Posterior vena cava (tissue), 2 donors: ENCODE measurements at places on chromosomes 13 and 19. TPM values are rescaled to one million over a fixed set of nuclear protein-coding genes. Genes with fewer than 3 reads are reported as not detected.

DNA sequence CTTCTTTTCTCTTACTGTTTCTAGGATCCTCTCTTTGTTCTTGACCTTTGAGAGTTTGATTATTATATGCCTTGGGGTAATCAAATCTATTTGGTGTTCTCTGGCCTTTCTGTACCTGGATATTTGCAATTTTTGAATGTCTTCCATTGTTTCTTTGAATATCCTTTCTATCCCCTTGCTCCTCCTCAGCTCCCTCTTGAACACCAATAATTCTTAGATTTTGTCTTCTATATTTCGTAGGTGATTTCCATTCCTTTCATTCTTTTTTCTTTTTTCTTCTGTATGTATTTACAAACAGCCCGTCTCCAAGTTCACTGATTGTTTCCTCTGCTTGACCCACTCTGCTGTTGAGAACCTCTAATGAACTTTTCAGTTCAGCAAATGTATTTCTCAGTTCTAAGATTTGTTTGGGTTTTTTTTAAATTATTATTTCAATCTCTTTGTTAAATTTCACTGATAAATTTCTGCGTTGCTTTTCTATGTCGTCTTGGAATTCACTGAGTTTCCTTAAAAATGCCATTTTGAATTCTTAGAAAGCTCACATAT lies 2.7 kb upstream of the CALM3 start:
- DNase-seq: no peak

The DGKH gene
- total RNA-seq: 29.4 TPM

- no peak for DNase-seq
Observed at GRCh38 chr13:31588893-31589292, 150.4 kb upstream of the RXFP2 start.

The APOC4 gene
- not detected for total RNA-seq

The PRODH2 gene
- total RNA-seq: not detected

The PSG11 gene
- total RNA-seq: not detected

GRCh38 chr19:45331411-45331810 lies 8.7 kb upstream of the CKM start:
- DNase-seq: no peak

DNA sequence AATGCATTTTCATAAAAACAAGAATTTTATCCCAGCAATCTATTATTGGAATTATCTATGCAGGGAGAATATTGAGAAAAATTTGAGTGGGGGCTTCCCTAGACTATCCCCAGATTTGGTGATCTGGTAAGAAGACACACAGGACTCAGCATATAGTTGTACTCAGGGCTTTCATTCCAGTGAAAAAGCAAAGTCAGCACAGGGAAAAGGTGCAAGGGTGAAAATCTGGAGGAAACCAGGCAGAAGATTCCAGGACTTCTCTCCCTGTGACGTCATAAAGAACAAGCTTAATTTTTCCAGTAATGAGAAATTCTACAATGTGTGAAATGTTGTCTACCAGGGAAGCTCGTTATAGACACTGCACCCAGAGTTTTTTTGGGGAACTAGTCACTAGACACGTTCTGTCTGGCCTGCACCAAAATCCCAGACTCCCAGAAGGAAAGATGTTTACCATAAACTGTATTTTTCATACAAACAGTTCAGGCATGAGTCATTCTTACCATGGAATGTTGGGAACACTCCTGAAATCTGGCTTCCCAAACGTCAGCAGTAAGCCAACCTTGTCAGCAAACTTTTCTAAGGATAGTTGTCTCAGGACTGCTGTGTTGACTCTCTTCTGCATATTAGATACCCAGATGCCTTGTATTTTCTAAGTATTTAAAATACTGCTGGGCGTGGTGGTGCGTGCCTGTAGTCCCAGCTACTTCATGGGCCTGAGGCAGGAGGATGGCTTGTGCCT lies 107.4 kb downstream of the DNAJC3 start:
- DNase-seq: no peak
